ENCODE measurements at places on chromosomes 13 and 19.

DNA sequence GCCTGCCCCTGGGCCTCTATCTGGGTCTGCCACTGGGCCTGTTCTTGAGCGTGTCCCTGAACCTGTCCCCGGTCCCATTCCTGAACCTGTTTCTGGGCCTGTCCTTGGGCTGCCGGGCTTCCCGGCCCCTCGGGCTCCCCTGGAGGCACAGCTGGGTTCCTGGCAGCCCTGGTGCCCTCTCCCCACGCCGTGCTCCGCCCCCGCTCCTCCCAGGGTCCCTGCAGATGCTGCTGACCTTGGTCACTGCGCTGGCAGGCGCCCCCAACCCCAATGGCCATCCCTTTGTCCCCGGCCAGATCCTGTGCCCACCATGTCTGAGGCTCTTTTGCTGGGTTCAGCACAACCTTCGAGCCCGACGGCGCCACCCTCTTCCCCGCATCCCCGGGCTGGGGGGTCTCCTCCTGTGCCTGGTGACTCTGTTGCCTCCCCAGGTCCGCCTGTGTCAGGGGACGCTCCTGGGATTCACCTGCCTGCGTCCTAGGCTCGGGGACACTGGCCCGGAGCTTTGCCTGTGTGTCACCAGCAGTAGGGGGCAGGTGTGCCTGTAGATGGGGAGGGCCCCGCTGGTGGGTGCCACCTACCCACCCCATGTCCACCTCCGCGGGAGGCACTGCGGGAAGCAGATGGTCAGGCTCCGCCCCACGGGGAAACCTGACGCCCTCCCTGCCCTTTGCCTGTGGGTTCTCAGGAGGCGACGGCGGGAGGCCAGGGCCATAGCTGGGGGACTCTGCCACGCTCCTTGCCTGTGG lies 41.0 kb upstream of the GRTP1 start:
- no peak for DNase-seq

- no peak for DNase-seq
Observed at GRCh38 chr19:29532956-29533355, 7.2 kb downstream of the VSTM2B start.

DNA sequence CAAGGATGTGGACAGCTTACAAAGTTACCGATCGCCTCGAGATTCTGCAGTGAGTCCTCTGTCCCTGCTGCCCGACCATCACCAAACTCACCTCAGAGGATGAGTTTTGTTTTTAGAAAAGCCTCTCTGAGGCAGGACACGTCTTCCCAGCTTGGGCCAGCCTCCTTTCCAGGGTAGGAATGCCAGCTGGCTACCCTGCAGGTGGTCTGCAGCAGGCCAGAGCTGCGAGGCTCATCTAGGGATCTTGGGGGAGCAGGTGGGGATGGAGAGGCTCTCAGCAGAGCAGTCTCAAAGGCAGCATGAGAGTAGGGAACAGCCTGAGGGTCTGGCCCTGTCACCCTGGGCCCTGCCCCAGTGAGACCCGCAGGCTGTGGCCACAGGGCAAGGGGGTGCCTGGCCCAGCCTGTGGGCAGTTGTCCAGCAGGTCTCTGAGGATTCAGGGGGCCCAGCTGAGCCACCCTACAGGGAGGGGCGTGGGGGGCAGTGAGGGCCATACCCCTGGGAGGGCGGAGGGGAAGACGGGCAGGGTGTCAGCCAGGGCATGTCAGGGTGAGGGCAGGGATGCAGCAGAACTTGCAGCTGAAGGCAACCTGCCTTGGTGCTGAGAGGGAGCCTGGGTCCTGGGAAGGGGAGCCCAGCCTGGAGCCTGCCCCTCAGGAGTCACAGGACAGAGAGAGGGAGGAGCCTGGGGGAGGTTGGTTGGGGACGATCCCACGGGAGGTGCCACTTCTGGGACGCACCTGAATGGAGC lies 57.3 kb upstream of the TPM4 start:
- DNase-seq: no peak

GRCh38 chr19:56400485-56400884 lies 3.6 kb upstream of the ZNF583 start:
- no peak for DNase-seq

- DNase-seq: no peak
Observed at GRCh38 chr19:35437406-35437951, 10.6 kb upstream of the FFAR2 start.

DNA sequence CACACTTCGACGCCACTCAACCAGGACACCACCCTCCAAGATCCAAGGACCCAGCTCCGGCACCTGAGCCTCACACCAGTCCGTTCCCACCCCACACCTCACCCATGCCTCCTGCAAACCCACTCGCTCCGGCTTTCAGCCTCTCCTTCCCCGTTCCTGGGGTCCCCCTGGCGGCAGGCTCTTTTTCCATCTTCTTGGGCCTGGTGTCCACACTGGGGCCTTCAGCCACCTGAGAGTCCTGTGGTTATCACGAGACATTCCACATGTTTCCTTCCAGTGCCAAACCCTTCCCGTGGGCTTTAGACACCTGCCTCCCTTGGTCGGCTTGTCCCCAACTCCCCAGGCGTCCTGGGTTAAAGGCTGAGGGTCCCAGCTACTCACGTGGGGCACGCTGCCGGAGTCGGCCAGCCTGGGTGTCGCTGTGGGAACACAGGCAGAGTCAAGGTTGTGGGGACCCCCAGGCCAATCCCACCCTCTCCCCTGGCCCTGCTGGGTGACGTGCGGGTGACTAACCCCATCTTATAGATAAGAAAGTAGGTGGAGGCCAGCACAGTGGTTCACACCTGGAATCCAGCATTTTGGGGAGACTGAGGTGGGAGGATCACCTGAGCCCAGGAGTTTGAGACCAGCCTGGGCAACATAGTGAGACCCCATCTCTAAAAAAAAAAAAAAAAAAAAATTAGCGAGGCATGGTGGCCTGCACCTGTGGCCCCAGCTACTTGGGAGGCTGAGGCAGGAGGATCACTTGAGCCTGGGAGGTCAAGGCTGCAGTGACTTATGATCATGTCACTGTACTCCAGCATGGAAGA lies 1.9 kb downstream of the JSRP1 start:
- DNase-seq: no peak

DNA sequence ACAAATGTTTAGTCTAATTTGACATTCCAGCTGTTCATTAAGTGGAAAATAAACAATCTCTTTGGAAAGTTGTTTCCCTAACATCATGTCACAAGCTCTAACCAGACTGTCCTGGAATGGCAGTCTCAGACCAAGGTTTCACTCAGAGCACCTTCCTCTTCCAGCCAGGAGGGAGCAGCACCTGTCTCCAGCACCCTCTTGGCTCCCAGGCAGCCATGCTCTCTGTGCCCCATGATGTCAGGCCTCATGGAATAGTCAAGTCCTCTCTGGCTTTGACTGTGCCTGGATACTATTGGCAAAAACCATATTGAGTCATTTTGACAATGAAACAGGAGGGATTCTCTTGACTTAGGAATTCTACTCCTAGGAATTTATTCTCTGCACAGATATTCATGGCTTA lies 171.4 kb downstream of the OXGR1 start:
- DNase-seq: no peak

DNA sequence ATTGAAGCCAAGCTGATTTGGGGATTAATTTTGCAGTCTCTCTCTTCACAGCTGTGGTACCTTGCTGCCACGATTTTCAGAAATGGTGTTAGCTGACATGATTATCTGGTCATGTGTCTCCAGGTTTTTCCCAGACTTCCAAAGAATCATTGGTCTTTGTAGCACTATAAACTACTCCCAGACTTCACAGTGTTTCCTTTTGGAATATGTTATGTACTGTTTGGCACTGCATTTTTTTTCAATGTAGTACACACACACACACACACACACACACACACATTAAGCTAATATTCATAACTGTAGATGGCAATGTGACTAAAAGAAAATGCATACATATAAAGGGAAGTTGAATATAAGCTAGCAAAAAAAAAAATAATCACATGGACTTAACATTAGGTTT lies 856.6 kb upstream of the SPRY2 start:
- no peak for DNase-seq

- no peak for DNase-seq
Observed at GRCh38 chr13:76825430-76825829, 60.8 kb downstream of the KCTD12 start.

GRCh38 chr13:49265822-49266221 lies 18.1 kb downstream of the CDADC1 start:
- DNase-seq: no peak

DNA sequence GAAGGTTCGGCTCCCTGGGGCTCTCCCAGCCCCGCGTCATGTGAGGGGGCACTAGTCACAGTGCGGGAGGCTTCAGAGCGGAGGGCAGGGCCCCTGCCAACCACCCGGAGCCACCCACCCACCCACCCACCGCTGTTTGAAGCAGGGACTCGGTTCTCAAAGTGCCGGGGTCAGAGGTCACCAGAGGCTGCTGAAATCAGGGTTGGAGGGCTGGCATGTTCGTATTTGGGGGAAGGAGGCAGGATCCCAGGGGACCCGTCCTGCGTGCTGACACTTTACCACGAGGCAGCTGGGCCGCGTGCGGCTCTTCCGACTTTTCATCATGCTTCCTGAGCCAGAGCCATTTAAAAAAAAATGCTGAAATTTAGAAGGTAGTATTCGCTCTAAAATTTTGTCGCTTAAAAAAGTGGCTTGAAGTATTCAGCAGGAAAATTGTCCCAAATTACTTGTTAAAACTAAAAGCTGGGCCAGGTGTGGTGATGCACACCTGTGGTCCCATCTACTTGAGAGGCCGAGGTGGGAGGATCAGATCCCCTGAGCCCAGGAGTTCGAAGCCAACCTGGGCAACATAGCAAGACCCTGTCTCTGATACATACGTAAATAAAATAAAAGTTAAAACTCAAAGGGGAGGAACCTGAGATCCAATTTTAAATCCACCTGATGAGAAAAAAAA lies 21.2 kb downstream of the ATP11A start:
- DNase-seq: no peak
